ENCODE measurements at places on chromosomes 1 and 21. TPM values are rescaled to one million over a fixed set of nuclear protein-coding genes. Genes with fewer than 3 reads are reported as not detected.

Gene CYP4B1
- total RNA-seq: 62.4 TPM

Gene SYCP1
- total RNA-seq: not detected

Gene KLHDC8A
- 2.4 TPM for total RNA-seq

Gene MTARC1
- 4.9 TPM for total RNA-seq

DNA sequence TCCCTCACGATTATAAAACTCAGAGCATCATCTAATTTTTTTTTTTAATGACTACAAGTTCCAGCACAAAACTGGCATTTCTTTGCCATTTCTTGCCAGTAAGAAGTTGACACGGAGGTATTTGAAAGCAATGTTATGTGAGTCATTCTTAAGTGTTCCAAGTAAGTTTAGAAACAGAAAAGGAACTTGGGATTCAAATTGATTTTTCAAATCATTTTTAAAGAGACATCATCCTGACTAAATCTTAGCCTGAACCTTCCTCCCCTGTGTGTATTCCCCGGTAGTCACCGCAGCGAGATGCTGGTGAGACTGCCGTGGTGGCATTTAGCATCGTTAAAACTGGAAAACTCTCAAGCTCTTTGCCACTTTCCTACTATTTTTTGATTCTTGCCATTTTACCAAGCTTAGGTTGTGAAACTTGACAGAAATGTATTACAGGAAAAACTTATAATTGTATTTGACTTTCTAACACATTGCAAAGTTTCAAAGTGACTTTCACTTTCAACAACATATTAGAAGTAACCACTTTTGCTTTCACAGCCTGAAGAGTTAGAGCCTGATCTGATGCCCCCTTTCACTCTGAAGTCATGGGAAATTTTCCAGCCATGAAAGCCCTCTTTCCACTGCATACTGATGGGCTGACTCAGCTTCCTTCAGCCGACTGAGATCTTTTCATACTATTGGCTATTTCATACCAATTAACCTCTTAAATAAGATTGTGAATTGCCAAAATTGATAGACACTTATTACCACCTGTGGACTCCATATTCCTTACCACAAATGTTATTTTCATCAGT is 61.4 kb downstream of the OLFML2B start:
- DNase-seq: peak; percentile 41

- no peak for DNase-seq
Measured at GRCh38 chr1:210571356-210572284, 242.9 kb downstream of the HHAT start.

GRCh38 chr1:209989525-209989924 is 51.5 kb downstream of the SYT14 start:
- DNase-seq: no peak

DNA sequence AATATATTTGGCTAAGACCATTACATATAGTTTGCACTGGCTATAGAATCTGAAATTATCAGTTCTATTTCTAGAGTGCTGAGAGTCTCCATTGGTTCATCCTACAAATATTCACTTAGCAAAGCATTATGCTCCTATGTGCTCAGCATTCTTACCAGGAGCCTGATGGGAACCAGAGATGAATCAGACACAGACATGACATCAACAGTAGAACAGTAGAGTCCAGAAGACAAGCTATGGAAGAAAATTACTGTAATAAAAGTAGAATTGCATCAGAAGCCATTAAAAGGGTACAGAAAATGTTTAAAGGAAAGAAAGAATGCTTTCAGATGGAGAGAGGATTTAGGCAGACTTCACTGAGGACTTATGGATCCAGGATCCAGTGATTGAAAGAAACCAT is 271.7 kb upstream of the SNX7 start:
- no peak for DNase-seq

DNA sequence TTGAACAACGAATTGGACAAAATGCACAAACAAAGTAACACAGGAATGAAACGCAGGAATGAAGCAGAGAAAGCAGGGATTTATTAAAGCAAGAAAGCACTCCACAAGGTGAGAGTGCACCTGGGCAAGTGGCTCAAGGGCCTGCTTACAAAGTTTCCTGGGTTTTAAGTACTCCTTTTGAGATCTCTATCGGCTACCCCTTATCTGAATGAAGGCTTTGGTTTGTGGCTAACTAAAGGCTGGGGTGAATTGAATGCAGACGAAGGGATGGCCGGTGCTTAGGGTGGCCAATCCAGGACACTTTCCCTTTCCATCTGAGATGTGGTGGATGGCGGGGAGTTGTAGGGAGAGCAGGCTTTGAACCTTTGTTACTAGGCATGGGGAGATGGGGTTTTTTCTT is 151.4 kb upstream of the KIAA0040 start:
- DNase-seq: no peak

GRCh38 chr1:119188926-119189325 is 48.5 kb upstream of the WARS2 start:
- DNase-seq: no peak

DNA sequence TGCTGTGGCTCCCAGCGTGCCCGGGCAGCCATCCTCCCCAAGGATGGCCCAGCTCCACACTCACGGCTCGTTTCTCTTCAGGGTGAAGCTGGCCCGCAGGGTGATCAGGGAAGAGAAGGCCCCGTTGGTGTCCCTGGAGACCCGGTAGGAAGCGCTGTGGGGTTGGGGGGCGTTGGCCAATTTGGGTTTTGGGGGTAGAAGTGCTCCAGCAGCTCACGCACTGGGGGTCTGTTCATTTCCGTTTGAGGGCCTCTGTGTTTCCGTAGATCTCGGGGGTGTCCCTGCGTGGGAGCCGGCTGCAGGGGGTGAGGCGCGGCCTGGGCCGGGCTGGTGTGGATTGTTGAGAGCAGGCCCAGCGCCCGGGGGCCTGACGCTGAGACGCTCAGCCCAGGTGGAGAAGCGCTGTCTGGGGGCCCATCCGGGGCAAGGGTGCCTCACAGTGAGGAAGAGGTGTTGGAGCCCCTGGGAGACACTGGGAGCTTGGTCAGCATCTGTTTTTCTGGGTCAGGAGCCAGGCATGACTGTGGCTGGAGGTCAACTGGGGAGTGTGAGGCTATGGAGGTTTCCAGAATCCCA is 12.6 kb downstream of the COL6A1 start:
- DNase-seq: no peak

GRCh38 chr1:78101514-78101913 is 55.7 kb downstream of the GIPC2 start:
- DNase-seq: peak; percentile 72

GRCh38 chr1:154978360-154978759 is 3.9 kb downstream of the CKS1B start:
- DNase-seq: no peak

Measured in stomach (tissue), 19 donors.